Subcutaneous preadipocyte (primary cell): ENCODE measurements at places on chromosomes 11 and 22. TPM values are rescaled to one million over a fixed set of nuclear protein-coding genes. Genes with fewer than 3 reads are reported as not detected.

The OSBP2 gene
- total RNA-seq: 2.9 and 20.1 TPM in 2 replicates

The RASSF10 gene
- total RNA-seq: not detected in 2 replicates

The LRRN4CL gene
- total RNA-seq: 16.4 and 38.2 TPM in 2 replicates

The IGSF22 gene
- under 0.01 TPM in 1 of 2 replicates, not detected in the other for total RNA-seq

The POTEH gene
- total RNA-seq: not detected in 2 replicates

The TRIM22 gene
- 49.7 and 86.0 TPM in 2 replicates for total RNA-seq

The RASD2 gene
- not detected in 2 replicates for total RNA-seq

The A4GALT gene
- total RNA-seq: 31.5 and 41.2 TPM in 2 replicates

The ZNF70 gene
- total RNA-seq: 3.3 and 4.9 TPM in 2 replicates

The P2RY2 gene
- 0.39 TPM in 1 of 2 replicates, not detected in the other for total RNA-seq

The SCN2B gene
- under 0.01 TPM in 1 of 2 replicates, not detected in the other for total RNA-seq

The SLC22A8 gene
- not detected in 2 replicates for total RNA-seq

The PAAF1 gene
- total RNA-seq: 9.0 and 12.5 TPM in 2 replicates

The FGF4 gene
- total RNA-seq: not detected in 2 replicates
